A172 (cell line): ENCODE measurements at places on chromosomes 12 and 14. TPM values are rescaled to one million over a fixed set of nuclear protein-coding genes. Genes with fewer than 3 reads are reported as not detected.

The NELL2 gene
- 0.72 and 3.8 TPM in 2 replicates for total RNA-seq

The DPF3 gene
- 1.3 and 3.2 TPM in 2 replicates for total RNA-seq

GRCh38 chr12:109871668-109872314 lies 8.6 kb downstream of the GLTP start:
- DNase-seq: no peak

- DNase-seq: peak; percentile 14
Observed at GRCh38 chr14:35534873-35535482, 1.0 kb downstream of the INSM2 start.
